ENCODE measurements at places on chromosomes 6 and 20.

- no peak for DNase-seq
Observed at GRCh38 chr6:125806813-125807212, 16.1 kb downstream of the NCOA7 start.

- DNase-seq, result no peak
Observed at GRCh38 chr6:42138630-42139619, 3.5 kb downstream of the C6orf132 start.

DNA sequence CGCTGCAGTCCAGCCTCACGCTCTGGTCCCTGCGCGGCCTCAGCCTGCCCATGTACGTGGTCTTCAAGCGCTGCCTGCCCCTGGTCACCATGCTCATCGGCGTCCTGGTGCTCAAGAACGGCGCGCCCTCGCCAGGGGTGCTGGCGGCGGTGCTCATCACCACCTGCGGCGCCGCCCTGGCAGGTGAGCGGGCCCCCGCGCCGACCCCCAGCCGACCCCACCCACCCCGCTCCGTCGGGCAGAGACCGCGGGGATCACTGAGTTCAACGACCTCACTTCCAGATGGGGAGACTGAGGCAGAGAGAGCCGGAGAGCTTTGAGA is 545 bp downstream of the SLC35D3 start:
- DNase-seq, result no peak

DNA sequence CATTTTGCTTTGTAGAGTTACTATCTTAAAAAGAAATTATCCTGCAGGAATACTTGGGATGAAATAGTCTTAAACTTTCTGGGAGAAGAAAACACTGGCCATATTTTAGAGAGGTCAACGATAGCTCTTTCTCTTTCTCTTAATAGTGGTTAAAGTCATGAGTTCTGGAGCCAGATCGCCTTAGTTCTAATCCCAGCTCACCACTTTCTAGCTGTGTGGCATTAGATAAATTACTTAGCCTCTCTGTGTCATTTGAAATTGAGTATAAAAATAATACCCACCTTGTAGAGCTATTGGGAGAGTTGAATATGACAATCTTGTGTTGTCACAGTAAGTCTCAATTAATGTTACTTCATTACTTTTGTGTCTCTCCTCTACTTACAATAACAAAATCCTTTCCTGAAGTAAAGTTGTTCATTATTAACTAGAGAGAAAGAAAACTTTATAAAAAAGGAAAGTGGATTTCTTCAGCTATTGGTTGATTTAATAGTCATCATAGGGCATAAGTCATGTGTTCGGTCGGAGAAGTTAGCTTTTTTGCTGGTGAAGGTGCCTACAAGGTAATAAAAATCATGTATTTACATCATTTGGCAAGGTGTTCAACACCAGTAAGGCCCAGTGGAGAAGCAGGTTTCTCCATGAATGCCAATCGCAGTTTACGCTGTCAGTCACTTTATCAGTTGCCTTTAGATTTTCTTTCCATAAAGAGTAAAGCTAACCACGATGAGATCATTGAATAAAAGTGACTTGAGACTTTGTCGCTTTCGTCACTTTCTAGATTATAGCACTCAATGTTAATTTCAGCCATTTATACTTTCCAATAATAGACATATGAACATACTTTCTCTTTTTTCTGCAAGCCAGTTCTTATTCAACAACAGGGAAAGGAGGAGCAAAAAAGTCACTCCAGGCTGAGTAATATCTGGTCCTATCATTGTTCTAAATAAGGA is 2.0 kb downstream of the NEDD9 start:
- no peak for DNase-seq

GRCh38 chr6:6635291-6635690 is 46.8 kb downstream of the LY86 start:
- DNase-seq, result no peak

Measured in astrocyte of the cerebellum (primary cell).